ENCODE measurements at places on chromosomes 11 and 22. TPM values are rescaled to one million over a fixed set of nuclear protein-coding genes. Genes with fewer than 3 reads are reported as not detected.
A peak's percentile ranks its signal among the peaks of the same experiment; 100 is the strongest.

TPBGL gene
- 0.58 TPM for total RNA-seq

C11orf58 gene
- total RNA-seq = 219 TPM

TRIM48 gene
- not detected for total RNA-seq

CCDC73 gene
- total RNA-seq = 0.09 TPM

NLRP14 gene
- 0.15 TPM for total RNA-seq

MUC6 gene
- 0.92 TPM for total RNA-seq

PTGDR2 gene
- total RNA-seq = 0.23 TPM

IFITM5 gene
- not detected for total RNA-seq

SMIM35 gene
- 0.06 TPM for total RNA-seq

PLAAT5 gene
- total RNA-seq = 5.6 TPM

CASP1 gene
- total RNA-seq = 50.8 TPM

- no peak overlapping the region for H3K4me3 ChIP-seq
- no peaks in the 10 kb centered on the region for H3K27me3 ChIP-seq
- no peak overlapping the region for H3K27ac ChIP-seq
- no peaks in the 10 kb centered on the region for H3K36me3 ChIP-seq
- no peak for DNase-seq
Measured at GRCh38 chr11:85096939-85097338, 530.2 kb downstream of the DLG2 start.

- H3K27ac ChIP-seq = no peak overlapping the region
- no peak for DNase-seq
- no peaks in the 10 kb centered on the region for H3K4me1 ChIP-seq
- H3K36me3 ChIP-seq = no peaks in the 10 kb centered on the region
- no peaks in the 10 kb centered on the region for H3K27me3 ChIP-seq
Measured at GRCh38 chr22:44160421-44160820, 20.3 kb upstream of the PARVG start.

DNA sequence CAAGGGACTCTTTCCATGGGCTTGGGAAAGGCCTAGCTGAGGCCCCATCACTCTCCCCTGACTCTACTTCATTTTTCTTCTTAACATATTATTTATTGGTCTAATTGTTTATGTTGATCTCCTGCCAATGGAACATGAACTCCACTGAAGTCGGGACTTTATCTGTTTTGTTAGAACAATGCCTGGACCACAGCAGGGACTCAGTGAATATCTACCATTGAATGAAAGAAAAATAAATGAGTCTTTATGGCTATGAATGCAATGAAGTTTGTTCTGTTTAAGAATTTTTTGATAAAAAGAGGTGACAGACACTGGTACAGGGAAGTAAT lies 112.3 kb downstream of the ADAMTS15 start:
- no peaks in the 10 kb centered on the region for H3K4me1 ChIP-seq
- no peaks in the 10 kb centered on the region for H3K36me3 ChIP-seq
- DNase-seq = peak; percentile 36
- no peak overlapping the region for H3K4me3 ChIP-seq
- no peaks in the 10 kb centered on the region for H3K27me3 ChIP-seq

DNA sequence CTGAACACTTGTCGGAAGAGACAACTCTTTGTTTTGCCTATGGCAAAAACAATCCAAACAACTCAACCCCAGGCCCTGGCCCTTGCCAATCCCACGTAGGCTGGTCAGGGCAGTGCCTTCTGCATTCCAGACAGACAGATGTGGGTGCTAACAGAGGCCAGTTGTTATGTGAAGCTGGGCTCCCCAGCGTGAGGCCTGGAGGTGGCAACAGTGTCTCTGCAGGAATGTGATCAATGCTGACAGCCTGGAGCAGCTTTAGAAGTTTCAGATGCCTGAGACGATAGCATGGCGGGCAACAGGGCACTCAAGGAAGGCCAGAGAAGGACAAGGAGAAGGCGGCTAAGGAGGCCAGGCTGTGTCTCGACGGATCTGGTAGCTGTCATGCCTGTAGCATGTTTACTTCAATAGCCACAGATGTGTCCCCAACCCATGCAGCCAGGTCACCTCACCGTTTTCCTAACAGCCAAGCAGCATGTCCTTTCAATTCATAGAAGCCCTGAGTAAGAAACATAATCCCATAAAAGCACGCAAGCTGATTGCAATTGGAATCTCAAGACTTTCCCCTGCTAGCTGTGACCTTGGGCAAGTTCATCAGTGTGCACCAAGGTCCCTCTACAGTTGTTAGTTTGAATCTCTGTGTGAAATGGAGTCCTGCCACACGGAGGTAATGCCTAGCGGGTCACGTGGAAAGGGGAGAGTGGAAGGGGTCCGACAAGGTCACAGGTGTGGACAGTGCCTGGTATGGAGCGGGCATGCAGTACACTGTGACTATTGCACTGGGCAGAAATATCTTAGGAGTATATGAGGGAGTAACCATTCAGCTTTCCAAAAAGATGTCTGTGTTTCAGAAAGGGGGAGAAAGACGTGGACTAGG lies 14.2 kb upstream of the PPM1F start:
- no peak overlapping the region for H3K27ac ChIP-seq
- DNase-seq = no peak
- H3K4me3 ChIP-seq = no peak overlapping the region
- no peaks in the 10 kb centered on the region for H3K4me1 ChIP-seq
- peaks cover 24% of the 10 kb centered on the region for H3K36me3 ChIP-seq

DNA sequence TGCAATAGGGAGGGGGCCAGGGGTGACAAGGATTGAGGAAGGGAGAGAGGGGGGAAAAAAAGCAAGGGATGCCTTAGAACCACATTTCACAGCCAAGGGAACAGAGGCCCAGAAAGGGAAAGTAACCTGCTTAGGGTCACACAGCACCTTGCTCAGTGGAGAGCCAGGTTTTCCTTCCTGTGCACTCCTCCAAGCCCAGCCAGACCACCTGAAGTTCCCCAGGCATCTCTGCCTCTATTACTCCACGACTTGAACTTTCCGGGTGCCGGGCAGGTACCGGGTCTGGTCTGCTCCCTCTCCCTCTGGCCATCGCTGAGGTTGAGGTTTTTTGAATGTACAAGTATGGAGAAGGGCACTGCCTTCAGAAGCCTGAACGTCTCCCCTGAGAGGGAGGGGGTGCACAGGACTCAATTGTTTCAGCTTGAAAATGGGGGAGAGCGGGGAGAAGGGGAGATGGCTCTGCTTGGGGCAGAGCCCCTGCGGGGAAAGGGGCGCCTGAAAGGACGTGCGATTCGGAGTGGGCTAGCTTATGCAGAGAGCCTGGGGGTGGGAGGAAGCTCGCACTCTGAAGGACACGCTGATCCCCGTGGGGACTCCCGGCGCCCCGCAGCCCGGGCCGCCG lies 516 bp upstream of the SERPINH1 start:
- H3K36me3 ChIP-seq = peaks cover 17% of the 10 kb centered on the region
- H3K4me1 ChIP-seq = peaks cover 68% of the 10 kb centered on the region
- H3K27me3 ChIP-seq = no peaks in the 10 kb centered on the region
- H3K27ac ChIP-seq = peak overlapping the region; percentile 88
- DNase-seq = no peak

- DNase-seq = peak; percentile 35
- no peak overlapping the region for H3K27ac ChIP-seq
- no peaks in the 10 kb centered on the region for H3K4me1 ChIP-seq
Measured at GRCh38 chr11:131691181-131692041, 321.0 kb downstream of the NTM start.

GRCh38 chr11:26726960-26727359 lies 5.1 kb upstream of the SLC5A12 start:
- H3K27ac ChIP-seq = no peak overlapping the region
- H3K27me3 ChIP-seq = no peaks in the 10 kb centered on the region
- no peak overlapping the region for H3K4me3 ChIP-seq
- no peaks in the 10 kb centered on the region for H3K4me1 ChIP-seq
- H3K36me3 ChIP-seq = no peaks in the 10 kb centered on the region

DNA sequence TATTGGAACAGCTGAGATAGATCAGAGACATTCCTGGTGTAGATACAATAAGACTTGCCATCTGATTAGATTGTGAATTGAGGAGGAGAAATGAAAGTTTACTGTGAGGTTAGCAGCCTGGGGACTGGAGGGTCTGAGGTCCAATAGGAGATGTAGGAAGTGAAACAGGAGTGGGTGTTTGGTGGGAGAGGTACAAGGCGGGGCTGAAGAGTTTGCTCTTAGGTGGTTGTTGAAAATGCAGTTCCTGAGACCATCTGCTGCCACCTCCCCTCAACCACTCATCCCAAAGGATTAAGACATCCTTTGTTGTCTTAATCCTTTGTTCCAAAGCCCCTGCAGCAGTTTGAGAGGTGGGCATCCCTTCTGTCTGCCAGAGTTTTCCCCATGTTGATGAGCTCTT lies 14.8 kb downstream of the PIWIL4 start:
- H3K4me3 ChIP-seq = no peak overlapping the region
- no peaks in the 10 kb centered on the region for H3K36me3 ChIP-seq
- no peaks in the 10 kb centered on the region for H3K27me3 ChIP-seq
- H3K27ac ChIP-seq = no peak overlapping the region
- no peak for DNase-seq

DNA sequence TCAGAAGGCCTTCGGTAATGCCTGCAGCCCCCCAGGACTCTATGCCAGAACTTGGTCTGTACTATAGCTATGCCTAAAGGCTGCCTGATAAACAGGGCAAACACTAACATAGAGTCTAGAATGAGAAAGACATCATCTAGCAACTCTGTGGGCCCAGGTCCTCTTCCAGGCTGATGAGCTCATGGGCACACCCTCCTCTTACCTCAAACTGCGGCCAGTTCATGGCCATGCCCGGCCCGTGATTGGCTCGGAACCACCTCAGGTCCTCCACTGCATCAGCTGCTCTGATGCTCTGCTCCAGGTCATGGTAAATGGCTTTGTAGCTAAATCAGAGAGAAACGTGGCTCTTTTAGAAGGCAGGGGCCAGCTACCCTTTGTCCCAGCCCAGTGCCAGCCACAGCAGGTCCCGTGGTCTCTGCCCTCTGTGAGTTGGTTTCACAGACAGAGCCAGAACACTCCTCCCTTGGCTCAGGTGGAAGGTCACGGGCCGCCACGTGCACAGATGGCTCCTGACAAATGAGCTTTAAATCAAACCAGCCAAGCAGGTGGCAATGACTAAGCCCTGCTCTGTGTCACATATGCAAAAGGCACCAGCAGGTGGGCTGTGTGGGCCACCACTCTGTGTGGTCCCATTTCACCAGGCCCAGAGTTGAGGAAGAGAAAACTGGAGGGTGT lies 25.0 kb upstream of the ARFGAP3 start:
- H3K27ac ChIP-seq = no peak overlapping the region
- H3K4me3 ChIP-seq = no peak overlapping the region
- H3K36me3 ChIP-seq = peaks cover 2% of the 10 kb centered on the region
- no peak for DNase-seq

GRCh38 chr11:126581871-126582648 lies 226.6 kb downstream of the ST3GAL4 start:
- DNase-seq = no peak
- H3K4me1 ChIP-seq = peaks cover 10% of the 10 kb centered on the region
- no peaks in the 10 kb centered on the region for H3K36me3 ChIP-seq
- H3K4me3 ChIP-seq = no peak overlapping the region

DNA sequence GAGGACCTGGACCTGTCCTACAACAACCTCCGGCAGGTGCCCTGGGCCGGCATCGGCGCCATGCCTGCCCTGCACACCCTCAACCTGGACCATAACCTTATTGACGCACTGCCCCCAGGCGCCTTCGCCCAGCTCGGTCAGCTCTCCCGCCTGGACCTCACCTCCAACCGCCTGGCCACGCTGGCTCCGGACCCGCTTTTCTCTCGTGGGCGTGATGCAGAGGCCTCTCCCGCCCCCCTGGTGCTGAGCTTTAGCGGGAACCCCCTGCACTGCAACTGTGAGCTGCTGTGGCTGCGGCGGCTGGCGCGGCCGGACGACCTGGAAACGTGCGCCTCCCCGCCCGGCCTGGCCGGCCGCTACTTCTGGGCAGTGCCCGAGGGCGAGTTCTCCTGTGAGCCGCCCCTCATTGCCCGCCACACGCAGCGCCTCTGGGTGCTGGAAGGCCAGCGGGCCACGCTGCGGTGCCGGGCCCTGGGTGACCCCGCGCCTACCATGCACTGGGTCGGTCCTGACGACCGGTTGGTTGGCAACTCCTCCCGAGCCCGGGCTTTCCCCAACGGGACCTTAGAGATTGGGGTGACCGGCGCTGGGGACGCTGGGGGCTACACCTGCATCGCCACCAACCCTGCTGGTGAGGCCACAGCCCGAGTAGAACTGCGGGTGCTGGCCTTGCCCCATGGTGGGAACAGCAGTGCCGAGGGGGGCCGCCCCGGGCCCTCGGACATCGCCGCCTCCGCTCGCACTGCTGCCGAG lies 1.5 kb downstream of the LRFN4 start:
- no peaks in the 10 kb centered on the region for H3K36me3 ChIP-seq
- no peaks in the 10 kb centered on the region for H3K27me3 ChIP-seq
- H3K4me3 ChIP-seq = no peak overlapping the region
- peaks cover 13% of the 10 kb centered on the region for H3K4me1 ChIP-seq
- DNase-seq = no peak

- H3K4me3 ChIP-seq = no peak overlapping the region
- H3K27me3 ChIP-seq = no peaks in the 10 kb centered on the region
- no peaks in the 10 kb centered on the region for H3K36me3 ChIP-seq
- DNase-seq = peak; percentile 80
- H3K4me1 ChIP-seq = peaks cover 7% of the 10 kb centered on the region
- H3K27ac ChIP-seq = peak overlapping the region; percentile 59
Measured at GRCh38 chr11:46560300-46560991, 33.4 kb downstream of the AMBRA1 start.

GRCh38 chr11:123469089-123469488 lies 39.0 kb downstream of the GRAMD1B start:
- H3K4me3 ChIP-seq = no peak overlapping the region
- H3K36me3 ChIP-seq = no peaks in the 10 kb centered on the region
- H3K4me1 ChIP-seq = peaks cover under 1% of the 10 kb centered on the region
- no peaks in the 10 kb centered on the region for H3K27me3 ChIP-seq
- no peak for DNase-seq

- no peaks in the 10 kb centered on the region for H3K36me3 ChIP-seq
- H3K27me3 ChIP-seq = no peaks in the 10 kb centered on the region
- H3K4me1 ChIP-seq = no peaks in the 10 kb centered on the region
- H3K27ac ChIP-seq = no peak overlapping the region
- H3K4me3 ChIP-seq = no peak overlapping the region
Measured at GRCh38 chr22:26845021-26845743, 187.8 kb downstream of the MIAT start.

GRCh38 chr11:134282121-134283045 lies 6.2 kb downstream of the GLB1L3 start:
- H3K4me1 ChIP-seq = no peaks in the 10 kb centered on the region
- no peak overlapping the region for H3K27ac ChIP-seq
- DNase-seq = no peak

GRCh38 chr11:1936072-1936780 lies 10.9 kb upstream of the MRPL23 start:
- H3K27ac ChIP-seq = no peak overlapping the region
- no peaks in the 10 kb centered on the region for H3K27me3 ChIP-seq
- H3K36me3 ChIP-seq = no peaks in the 10 kb centered on the region
